ENCODE measurements at places on chromosomes 4 and X.

- DNase-seq, result no peak
Measured at GRCh38 chr4:168560184-168561180, 63.6 kb downstream of the PALLD start.

DNA sequence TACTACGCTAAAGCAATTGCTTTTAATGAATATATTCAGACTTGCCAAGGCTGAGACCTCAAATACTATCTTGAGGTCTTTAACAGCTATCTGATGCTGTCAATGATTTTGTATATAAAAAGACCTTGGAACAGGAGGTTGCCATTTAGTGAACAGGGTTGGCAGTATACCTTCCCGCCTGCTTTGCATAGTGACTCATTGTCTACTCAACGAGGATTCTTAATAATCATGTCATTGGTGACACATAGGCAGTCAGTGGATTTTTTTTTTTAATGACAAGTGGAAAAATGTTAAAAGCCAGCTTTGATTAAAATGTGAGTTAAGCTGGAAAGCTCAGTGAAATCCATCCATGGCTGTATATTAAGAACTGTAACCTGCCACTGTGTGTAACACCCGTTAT is 164.0 kb downstream of the ASMT start:
- DNase-seq, result no peak

GRCh38 chr4:116389139-116389538 is 696.2 kb downstream of the TRAM1L1 start:
- DNase-seq, result no peak

GRCh38 chr4:26360864-26361263 is 40.0 kb downstream of the RBPJ start:
- no peak for DNase-seq

- DNase-seq, result no peak
Measured at GRCh38 chr4:69610484-69610883, 29.0 kb downstream of the UGT2A2 start.

- no peak for DNase-seq
Measured at GRCh38 chr4:24112466-24112865, 222.6 kb upstream of the PPARGC1A start.

DNA sequence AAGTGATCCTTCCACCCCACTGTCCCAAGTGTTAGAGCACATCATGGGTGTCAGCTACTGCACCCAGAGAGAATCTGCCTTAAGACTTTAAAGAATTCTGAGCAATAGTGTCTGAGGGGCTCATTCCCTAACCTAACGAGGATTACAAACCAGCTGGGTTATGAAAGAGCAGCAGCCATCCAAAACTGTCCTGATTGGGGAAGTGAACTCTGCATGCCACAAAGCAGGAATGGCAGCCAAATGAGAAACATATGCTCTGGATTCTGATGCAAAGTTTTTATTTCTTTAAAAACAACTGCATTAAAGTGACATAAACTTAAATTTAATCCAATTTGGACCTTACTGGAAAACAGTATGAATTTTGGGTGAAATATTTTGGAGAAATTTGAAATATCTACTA is 103.2 kb downstream of the ANXA3 start:
- DNase-seq, result no peak

DNA sequence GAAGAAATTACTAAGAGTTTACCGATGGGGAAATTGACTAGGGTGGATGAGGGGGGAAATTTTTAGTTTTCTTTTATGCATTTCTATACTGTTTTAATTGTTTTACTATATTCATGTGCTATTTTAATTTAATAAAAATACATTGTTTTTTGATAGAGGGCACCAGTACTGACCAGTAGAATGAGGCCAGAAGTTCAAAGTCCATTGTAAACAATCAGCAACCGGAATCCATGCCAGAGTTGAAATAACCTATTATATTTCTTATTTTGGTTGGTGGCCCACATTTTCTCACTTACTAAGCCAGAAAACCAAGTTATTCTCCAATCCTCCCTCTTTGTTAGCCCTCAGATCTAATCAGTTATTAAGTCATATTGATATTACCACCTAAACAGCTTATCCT is 595.9 kb downstream of the SMARCA1 start:
- no peak for DNase-seq

- no peak for DNase-seq
Measured at GRCh38 chr4:41575665-41576064, 37.7 kb downstream of the LIMCH1 start.

DNA sequence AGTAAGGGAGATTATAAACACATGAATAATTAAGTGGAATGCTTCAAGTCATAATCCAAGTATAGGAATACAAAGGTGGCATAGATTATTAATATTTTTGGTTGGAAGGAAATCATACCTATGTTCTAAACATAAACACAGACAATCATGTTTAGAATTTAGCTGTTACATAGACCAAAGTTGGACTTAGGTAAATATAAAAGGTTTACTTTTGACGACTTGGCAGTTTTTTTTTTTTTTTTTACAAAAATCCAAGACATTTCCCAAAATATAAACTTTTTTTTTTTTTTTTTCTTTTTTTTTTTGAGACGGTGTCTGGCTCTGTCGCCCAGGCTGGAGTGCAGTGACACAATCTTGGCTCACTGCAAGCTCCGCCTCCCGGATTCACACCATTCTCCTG is 3.5 kb upstream of the N4BP2 start:
- DNase-seq, result no peak

DNA sequence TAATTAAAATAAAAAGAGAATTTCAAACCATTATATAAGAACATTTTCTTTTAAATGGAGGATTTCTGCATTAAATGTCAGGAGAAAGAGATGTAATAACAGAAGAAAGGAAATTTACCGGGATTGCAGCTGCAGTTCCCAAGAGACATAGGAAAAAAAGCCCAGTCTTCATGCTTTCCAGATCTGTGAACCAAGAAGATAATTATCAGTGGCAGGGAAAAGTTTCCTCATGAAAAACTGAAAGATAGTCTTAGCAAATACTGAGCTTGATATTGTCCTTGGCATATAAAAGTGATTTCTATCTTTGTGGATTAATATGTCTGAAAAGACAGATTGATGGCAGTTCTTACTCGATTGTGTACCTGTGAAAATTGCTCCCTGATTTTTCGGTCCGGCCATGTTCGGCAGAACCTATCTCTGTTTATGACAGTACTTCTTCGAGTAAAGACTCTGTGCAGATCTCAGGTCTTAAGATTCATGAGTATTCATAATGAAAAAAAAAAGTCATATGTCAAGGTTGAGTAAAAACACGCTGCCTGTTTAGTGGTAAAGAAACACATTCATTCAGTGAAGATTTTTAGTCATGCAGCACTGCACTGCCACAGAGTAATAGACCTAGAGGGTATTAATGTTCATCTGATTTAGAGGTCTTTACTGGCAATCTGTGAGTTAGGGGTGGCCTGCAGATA is 29.6 kb downstream of the SPARCL1 start:
- no peak for DNase-seq

- no peak for DNase-seq
Measured at GRCh38 chr4:79497001-79497400, 89.0 kb upstream of the GK2 start.

DNA sequence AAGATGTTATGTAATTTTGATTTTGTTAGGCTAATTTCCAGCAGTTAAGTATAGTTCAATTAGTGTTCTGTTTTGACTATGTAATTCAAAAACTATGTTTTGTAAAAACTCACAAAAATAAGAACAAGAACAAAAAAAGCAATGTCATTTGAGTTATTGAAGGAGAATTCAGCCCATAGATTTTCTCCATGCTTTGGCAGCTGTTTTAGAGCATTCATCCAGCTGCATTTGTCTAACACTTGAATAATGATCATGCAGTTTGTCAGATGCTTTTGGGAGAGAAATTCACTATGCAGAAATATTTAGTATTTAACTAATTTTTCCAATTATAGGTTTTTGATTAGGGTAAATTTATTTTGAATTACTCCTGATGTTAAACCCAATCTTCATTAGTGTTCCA is 14.2 kb downstream of the CPE start:
- DNase-seq, result no peak

DNA sequence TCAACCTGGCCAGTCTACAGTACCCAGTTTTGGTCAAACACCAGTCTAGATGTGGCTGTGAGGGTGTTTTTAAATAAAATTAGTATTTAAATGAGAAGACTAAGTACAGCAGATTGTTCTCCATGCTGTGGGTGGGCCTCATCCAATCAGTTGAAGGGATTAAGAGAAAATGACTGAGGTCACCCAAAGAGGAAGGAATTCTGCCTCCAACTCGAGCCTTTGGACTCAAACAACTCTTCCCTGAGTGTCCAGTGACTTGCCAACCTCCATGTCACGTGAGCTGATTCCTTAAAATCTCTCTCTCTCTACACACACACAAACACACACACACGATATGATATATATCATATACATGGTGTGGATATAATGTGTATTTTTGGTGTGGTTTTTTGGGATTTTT is 10.0 kb downstream of the TREX2 start:
- DNase-seq, result no peak

DNA sequence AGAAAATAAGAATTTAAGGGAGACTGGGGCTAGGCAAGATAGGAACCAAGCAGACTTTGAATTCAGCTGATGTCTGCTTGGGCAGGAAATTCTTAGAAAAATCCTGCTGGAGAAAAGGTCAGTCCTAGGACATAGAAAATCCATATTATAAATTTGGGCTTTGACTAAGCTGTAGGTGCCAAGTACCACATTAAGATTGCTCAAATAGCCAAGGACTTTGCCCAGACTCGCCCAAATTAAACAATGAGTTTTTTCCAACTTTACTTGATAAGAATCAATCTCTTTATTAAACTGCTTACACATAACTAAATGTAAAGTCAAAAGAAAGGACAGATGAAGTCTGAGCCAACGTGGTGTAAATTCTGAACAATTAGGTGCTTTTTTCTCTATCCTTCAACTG is 95.4 kb downstream of the FUNDC1 start:
- DNase-seq, result no peak

- DNase-seq, result no peak
Measured at GRCh38 chr4:177728361-177729152, 286.3 kb upstream of the AGA start.

DNA sequence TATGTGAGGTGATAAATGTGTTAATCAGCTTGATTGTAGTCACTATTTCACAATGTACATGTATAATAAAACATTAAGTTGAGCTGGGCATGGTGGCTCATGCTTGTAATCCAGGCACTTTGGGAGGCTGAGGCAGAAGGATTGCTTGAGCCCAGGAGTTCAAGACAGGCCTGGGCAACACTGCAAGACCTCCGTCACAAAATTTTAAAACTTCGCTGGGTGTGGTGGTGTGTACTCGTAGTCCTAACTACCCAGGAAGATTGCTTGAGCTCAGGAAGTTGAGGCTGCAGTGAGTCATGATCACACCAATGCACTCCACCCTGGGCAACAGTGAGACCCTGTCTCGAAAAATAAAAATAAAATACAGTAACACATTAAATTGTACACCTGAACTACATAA is 20.1 kb downstream of the LYAR start:
- DNase-seq, result no peak

DNA sequence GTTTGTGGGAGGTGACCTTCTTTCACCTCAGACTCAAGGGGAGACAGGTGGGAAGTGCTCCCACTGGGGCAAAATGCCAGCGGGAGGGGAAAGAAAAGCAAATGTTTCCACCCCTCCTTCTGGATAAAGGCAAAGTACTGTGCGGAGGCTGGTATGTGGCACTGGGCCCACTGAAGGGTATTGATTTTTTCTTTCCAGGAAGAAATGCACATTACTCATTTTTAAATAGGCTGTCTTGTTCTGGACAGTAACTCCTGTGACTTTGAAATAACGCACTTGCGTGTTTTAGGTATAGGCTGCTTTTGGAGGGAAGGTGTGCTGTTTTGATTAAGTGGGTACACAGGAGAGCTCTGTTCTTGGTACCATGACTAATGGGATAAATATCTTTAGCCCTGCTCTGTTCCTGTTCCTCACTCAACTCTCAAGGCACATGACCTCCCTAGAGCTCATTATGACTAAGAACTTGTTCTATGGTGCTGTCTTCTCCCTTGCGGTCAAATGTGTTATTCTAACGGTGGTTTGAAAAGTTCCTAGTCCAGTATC is 40.7 kb upstream of the MBTPS2 start:
- no peak for DNase-seq

DNA sequence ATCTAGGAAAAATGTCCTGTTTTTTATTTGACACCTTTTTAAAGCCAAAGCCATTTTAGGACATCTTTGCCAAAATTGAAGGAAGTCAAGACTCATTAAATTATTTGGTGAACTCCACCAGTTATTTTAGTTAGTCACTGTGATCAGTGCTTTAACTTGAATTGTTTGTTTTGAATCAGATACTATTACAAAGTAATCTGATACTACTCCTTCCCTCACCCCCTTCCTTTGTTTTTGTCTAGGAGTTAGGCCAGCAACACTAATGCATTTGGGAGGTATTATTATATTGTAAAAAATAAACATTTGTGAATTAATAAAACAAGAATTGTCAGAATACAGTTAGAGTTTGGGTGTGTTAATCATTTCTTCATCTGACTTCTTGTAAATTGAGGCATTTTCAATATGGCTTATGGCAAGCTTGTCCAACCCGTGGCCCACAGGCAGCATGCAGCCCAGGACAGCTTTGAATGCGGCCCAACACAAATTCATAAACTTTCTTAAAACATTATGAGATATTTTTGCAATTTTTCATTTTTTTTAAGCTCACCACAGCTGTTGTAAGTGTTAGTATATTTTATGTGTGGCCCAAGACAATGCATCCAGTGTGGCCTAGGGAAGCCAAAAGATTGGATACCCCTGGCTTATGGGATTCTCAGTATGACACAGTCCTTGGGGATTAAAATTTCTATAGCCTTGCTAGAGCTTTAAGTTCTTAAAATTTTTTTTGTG is 182.2 kb downstream of the BMPR1B start:
- DNase-seq, result no peak

DNA sequence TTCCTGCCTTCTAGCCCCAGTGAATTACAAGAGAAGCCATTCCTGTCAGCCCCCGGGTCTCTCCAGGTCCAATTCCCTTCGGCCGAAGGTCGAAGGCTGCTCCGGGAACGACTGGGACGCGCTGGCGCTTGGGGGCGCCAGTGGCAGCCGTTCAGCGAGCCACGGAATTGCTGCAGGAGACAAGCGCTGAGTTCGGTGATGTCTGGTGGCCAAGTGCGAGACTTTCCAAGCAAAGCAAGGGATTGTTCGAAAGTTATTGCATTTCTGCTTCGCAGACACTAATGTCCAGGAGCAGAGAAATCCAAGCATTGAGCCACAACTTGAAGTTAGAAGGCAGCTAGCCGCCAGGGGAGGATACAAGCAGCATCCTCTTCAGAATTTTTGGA is 1.1 kb upstream of the DKK2 start:
- no peak for DNase-seq

- DNase-seq, result no peak
Measured at GRCh38 chrX:102985192-102985591, 48.1 kb downstream of the RAB40AL start.

DNA sequence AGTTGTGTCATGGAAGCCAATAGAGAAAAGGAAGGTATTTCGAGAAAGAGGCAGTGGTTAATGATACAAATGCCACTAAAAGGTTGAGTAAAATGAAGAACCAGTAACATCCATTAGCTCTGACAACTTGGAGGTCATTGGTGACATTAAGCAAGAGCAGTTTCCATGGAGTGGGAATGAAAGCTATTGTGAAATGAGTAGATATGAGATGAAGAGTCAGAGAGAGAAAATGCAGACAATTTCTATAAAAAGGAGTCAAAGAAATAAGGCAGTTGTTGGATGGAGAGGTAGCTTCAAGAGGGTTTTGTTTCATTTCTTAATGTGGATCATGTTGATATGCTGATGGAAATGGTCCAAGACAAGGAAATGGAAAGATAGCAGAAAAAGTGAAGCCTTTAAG is 9.6 kb upstream of the AMTN start:
- DNase-seq, result no peak

GRCh38 chr4:15558561-15558960 is 88.9 kb downstream of the CC2D2A start:
- no peak for DNase-seq

All from stimulated activated CD8-positive, alpha-beta memory T cell treated with anti-CD3 and anti-CD28 coated beads, Interleukin-15, amount 100 ng/mL, for 24 hours (primary cell).